Mucosa of gallbladder (tissue), 1 donor: ENCODE measurements at places on chromosomes 13 and 19.
A peak's percentile ranks its signal among the peaks of the same experiment; 100 is the strongest.

- DNase-seq = no peak
Observed at GRCh38 chr13:82693607-82694006, 1188.7 kb downstream of the SLITRK1 start.

DNA sequence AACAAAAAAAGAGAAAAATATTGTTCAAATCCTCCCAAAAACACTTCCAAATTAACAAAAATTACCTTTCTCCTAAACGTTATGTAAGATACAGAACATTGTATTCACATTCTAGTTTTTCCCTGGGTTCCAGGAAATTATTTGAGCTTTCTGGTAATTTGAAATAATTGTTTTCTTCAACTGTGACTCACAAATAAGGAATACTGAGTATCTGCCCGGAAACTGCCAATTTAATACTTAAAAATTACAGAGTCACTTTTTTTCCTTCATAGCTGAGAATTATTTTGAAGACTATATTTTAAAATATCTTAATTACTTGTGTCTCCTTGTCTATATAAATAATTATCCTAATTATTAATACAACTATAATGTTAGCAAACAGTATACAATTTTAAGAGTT, 709.0 kb upstream of the ARGLU1 start:
- DNase-seq = no peak

GRCh38 chr19:39845584-39845932, 621 bp downstream of the FBL start:
- no peak for DNase-seq

- DNase-seq = no peak
Observed at GRCh38 chr19:35777086-35777841, 1.9 kb downstream of the ARHGAP33 start.

- DNase-seq = no peak
Observed at GRCh38 chr19:40006273-40006691, 9.4 kb downstream of the ZNF546 start.

DNA sequence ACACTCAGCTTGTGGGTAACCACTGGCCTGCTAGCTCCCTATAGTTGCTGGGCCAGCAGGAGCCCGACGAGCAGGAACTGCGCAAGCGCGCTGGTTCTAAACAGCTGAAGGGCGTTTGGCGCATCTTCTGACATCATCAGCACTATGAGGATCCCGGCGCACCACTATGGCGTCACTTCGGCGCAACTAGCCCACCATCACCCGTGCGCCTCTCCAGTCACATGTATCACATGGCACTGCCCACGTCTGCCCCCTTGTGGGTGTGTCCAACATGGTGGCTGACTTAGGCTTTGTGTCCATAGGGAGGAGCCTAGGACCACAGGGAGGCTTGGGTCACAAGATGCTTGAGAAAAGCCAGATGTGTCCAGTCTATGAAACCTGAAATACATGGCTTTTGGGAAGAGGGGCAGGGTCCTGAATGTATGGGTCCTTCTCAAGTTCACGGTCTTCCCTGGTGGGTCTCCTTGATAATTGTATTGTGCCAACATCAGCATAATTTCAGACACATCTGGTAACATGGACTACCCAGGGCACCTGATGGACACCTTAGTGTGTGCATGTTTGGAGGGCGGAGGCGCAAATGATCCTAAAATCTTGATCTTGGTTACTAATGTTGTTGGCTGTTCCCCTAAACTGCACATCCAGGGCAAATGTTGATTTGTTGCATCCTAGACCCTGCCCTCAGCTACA, 18.0 kb downstream of the KLK4 start:
- no peak for DNase-seq

DNA sequence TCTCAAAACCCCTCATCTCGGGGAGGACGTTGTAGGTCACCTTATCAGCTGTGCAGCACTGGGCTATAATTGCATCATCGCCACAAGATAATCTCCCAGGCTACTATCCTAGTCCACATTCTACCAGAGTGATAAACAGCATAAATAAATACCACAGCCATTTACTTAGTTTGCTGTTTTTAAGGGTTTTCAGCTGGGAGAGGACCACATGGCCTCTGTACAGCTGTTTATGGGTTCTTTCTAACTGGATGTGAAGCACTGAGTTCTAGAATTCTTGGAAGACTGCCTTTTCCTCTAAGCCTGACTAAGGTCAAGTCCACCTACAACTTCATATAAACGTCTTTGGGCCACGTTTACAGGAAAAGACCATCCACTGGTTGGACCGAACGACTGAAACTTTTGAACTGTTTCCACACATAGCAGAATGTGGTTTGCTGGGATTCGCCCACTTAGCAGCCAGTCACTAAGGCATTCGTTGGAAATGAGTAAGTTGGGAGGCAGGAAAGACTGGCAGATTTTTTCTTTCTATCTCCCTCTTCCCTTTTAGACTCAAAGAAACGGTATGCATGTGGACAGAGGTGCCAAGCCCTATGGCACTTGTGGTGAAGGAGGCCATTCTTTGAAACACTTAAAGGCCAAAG, 752.5 kb upstream of the SGCG start:
- DNase-seq = peak; percentile 16

- DNase-seq = no peak
Observed at GRCh38 chr19:36847968-36848367, 2.7 kb upstream of the ZNF345 start.

- DNase-seq = no peak
Observed at GRCh38 chr13:40928980-40929379, 90.1 kb downstream of the ELF1 start.

- DNase-seq = peak; percentile 96
Observed at GRCh38 chr19:35702223-35703012, 1.9 kb upstream of the ZBTB32 start.

DNA sequence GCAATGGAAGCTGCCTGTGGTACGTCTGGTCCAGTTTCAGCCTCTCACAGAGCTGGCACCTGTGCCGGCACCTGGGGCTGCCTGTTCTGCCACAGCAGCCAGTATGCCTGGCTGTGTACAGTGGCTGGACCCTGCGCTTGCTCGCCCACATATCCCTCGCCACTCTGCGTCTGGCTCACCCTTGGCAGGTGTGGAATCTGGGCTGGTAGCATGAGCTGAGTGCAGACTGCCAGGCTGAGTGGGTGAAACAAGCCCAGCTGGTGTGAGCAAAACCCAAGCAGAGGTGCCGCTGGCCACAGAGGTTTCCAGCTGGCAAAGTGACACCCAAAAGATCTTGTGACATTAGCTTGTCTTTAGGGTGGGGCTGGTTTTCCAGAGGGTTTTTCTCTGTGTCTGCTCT, 80.7 kb downstream of the ING1 start:
- no peak for DNase-seq

DNA sequence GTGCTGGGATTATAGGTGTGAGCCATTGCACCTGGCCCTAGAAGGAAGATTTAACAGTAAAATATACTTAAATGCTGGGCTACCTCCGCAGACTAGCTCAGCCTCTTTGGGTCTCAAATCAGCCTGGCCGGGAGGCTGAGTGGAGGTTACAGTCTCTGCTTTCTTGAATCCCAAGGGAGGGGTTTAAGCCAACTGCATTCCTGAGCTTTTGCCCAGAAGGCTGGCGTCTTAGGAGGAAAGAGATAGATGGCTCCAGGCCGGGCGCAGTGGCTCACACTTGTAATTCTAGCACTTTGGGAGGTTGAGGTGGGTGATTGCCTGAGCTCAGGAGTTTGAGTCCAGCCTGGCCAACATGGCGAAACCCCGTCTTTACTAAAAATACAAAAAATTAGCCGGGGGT, 623 bp upstream of the C5AR1 start:
- no peak for DNase-seq

DNA sequence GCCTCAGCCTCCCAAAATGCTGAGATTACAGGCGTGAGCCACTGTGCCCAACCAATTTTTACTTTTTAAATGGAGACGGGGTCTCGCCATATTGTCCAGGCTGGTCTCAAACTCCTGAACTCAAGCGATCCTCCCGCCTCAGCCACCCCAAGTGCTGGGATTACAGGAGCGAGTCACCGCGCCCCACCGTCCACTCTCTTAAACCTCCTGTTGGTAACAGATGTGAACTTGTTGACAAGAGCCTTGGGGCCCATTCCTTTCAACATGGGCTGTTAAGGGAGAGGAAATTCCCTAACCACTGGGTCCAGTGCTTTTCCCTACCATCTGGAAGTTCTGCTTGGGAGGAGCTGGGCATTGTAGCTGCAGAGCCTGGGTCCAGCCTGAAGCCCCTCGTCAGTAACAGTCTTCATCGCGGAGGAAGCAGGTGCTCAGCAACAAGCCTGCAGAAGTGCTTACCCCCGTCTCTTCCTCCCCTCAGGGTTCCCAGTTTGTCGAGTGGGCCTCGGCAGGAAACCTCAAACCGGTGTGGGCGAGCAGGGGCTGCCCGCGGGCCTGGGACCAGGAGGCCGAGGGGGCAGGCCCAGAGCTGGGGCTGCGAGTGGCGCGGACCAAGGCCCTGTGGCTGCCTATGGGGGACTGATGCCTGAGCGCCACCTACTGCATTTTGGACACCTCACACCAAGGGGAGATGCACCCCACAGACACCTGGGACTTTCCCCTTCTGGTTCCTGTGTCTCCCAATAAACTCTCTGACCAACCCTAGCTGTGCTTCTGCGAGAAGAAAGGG, 4.0 kb upstream of the FLT3LG start:
- DNase-seq = no peak

GRCh38 chr19:38386300-38386970, 1.4 kb downstream of the GGN start:
- no peak for DNase-seq

DNA sequence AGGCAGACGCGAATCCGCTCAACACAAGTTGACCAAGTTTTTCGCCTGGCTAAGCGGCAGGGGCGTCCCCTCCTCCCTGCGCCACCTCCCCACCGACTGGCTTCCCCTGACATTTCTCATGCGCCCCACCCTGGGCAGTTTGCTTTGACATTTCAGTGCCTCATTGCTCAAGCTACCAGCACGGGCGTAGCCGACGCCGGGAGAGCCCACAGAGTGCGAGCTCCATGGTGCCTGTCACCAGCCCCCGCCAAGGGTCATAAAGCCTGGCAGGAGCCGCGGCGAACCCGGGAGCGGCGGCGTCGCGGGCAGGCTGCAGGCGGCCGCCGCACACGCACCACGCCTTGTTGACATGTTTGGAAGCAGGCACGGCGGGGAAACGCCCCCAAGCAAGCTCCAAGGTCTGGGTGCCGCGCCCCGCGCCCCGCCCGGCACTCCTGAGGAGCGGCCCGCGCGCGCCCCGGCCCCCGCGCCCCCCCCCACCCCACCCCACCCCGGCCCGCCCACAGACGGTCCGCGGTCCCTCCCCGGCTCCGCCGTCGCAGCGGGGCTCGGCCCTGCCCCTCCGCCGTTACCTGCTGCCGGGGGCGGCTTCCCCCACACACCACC, 601 bp downstream of the FBXL3 start:
- peak; percentile 81 for DNase-seq

GRCh38 chr13:31115616-31116015, 46.1 kb downstream of the HSPH1 start:
- DNase-seq = no peak

GRCh38 chr13:45925151-45925550, 73.6 kb upstream of the SIAH3 start:
- no peak for DNase-seq

DNA sequence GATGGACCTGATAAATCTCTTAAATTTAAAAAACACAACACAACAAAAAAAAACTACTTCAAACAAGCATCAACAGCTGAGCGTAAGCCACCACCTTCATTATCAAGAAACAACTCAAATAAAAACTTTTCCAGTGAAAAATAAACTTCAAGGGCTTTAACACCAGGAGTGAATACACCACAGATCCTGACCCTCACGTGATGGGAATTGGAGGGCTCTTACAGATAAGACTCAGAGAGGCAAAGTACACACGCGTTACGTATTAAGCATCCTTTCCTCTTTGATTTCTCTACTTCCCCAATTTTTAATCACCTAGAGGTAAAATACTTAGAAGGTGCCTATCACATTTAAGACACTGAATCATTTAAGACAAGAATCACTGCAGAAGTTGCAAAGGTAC, 573 bp upstream of the STARD13 start:
- DNase-seq = no peak

GRCh38 chr19:28067882-28068281, 1145.1 kb downstream of the UQCRFS1 start:
- no peak for DNase-seq

DNA sequence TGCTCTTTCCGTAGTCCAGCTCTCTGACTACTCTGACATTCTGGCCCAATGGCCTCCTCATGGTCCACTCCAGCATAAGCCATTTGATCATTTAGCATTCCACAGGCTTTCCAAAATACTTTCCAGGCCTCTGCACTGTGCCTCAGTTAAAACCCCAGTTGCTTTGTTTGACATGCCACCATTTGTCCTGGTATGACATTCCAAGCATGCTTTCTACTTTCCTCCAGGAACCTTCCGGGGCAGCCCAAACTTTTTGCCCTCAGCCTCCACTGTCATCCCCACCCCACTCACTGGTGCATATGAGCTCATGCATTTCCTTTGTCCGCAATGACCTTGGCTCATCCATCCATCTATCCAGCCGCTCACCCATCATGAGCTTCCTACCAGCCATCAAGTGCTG, 41.8 kb upstream of the WASF3 start:
- DNase-seq = no peak

DNA sequence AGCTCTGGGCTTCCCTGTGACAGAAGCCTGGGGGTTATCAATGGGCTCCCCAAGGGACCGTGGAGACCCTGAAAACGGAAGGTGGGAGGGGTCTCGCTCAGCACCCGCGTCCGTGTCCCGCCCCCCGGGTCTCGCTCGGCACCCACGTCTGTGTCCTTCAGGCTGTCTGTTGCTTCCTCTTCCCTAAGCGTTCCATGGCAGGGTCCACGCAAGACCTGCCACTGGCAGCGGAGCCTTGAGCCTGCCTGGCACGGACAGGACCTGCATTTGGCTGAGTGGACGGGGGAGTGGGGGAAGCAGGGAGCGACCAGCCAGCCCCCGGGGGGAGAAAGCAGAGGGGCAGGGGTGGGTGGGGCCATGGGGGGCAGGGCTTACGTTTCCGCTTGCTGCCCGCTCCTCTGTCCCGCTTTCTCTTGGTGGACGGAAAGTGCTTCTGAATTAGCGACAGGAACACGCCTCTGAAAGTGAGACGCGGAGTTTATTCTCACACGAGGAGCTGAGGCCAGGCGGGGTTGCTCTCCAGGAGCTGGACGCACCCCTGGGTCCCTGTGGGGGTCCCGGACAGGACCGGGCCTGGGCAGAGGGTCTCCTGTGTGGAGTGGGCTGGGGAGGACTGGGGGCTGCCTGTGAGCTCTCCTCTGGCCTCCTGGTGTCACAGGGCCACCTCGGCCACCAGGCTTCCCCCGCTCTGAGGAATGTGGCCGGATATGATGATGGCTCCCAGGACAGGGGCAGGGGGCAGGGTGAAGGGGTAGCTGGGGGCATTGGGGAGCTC, 12.0 kb downstream of the GPX4 start:
- no peak for DNase-seq

DNA sequence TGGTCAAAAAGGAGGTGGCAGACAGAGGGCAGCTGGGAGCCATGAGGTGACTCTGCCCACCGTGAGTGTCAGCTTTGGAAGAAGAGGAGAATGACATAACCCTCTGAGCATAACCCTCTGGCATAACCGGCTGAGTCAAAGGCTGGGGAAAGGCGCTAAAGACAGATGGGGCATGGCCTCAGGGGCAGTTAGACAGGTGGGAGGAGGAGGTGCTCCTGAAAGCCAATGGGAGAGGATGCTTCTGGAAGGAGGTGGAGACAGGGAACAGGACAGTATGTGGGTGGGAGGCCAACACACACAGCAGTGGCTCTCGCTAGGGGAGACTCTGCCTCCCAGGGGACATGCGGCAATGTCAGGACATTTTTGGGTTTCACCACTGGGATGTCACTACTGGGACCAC, 17.1 kb downstream of the ELAVL1 start:
- DNase-seq = no peak

GRCh38 chr13:47474839-47475238, 526.2 kb downstream of the SUCLA2 start:
- no peak for DNase-seq
